GDM1 (cell line): ENCODE measurements at places on chromosomes 7 and 10.

DNA sequence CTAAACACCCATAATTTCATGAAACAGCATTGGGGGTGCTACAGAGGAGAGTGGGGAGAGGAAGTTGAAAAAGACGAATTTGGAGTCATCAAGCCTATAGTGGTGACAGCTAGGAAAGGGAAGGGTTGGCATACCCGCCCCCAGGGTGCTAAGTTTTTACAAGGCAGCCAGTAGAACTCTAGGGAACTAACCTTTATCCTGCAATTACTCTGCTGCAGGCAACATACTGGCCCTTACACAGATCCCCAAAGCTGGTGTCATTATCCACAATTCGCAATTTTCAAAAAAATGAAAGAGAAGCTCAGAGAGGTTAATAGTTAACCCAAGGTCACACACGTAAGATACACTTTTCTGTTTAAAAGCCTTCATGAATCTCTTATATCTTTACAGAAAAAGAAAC, 14.2 kb upstream of the SLC35B4 start:
- no peak for DNase-seq

GRCh38 chr7:71290452-71290851, 158.5 kb downstream of the GALNT17 start:
- DNase-seq, result no peak

- no peak for DNase-seq
Measured at GRCh38 chr7:99126921-99127553, 16.9 kb downstream of the SMURF1 start.

- no peak for DNase-seq
Measured at GRCh38 chr7:156184164-156184563, 371.9 kb upstream of the SHH start.

GRCh38 chr10:83994325-83994724, 145.0 kb upstream of the GHITM start:
- no peak for DNase-seq

- DNase-seq, result no peak
Measured at GRCh38 chr7:82530361-82530760, 86.8 kb upstream of the CACNA2D1 start.

- DNase-seq, result no peak
Measured at GRCh38 chr10:74662635-74663034, 163.8 kb upstream of the KAT6B start.

DNA sequence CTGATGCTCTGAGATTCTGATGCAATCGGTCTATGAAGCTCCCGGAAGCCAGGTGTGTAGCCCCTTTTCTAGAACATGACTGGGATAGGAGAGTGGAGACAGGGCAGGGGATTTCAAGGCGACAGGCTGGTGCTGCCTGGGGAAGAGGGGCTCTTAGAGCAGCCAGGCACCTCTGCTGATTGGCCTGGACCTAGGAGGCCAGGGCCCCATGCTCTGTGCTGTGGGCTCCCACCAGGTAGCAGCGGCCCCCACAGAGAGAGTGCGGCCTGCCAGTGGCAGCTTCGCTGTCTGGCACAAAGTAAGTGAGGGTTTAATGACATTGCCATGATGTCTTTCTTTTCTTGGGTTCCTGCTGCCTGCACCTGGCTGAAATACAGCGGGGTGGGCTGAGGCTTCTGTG, 99.4 kb upstream of the PODXL start:
- no peak for DNase-seq

GRCh38 chr7:10537764-10538163, 435.9 kb upstream of the PHF14 start:
- no peak for DNase-seq

DNA sequence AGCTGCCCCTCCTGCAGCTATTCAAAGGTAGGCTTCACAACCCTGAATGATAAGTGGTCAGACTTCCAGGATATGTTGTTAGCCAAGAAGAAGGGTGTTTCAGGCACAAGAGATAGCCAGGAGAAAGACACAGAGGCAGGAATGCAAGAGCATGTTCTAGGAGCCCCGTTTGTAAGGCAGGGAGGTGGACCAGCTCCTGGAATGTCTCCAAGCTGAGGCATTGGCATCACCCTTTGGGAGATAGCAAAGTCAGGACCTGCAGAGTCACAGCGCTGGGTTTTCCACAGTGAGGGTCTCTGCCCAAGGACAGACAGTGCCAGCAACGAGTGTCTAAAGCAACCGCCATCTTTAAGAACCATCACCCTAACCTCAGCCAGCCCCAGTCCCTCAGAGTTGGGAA, 484.5 kb upstream of the ZMIZ1 start:
- DNase-seq, result no peak

DNA sequence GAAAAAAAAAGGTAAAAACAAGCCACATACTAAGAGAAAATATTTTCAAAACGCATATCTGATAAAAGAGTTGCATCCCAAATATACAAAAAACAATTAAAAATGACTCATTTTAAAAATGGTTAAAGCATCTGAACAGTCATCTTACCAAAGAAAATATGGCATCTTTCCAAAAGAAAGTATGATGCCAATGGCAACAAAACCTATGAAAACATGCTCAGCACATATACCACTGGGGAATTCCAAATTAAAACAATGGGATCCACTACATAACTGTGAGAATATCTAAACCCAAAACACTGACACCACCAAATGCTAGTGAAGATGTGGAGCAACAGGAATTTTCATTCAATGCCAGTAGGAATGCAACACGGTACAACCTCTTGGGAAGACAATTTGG, 39.3 kb downstream of the VSTM2A start:
- no peak for DNase-seq

DNA sequence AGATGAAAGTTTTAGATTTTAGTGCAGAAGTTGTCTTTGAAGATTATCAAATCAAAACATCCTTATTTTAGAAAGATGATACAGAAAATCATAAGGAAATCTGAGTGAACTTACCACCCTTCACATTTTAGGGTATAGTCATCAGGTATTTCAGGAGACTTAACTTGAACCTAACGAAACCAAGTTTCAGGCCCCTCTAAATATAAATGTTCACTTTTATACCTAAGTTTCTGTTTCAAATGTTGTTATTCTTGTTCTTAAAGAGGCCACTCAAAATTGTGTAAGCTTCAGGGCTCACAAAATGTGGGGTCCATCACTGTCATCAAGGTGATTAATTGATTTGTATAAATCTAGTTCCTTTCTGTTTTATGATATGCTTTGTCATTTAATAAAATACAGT, 216.2 kb downstream of the KIAA1217 start:
- no peak for DNase-seq

DNA sequence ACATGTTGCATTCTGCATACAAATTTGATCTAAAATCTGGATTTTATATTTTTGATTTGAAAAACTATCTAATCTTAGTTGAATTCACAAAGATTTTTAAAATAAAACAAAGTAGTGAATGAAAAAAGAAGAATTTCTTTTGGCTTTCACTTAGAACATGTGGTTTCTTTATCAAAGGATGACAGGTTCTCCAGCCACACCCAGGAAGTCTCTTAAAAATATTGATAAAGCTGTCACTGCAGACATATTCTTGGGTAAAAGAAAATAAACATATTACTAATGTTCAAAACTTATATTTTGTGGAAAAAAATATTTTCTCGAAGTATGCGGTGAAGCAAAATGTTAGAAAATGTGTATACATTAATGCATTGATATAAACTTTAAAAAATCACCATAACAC, 44.3 kb downstream of the ARL4A start:
- DNase-seq, result no peak

GRCh38 chr10:104036069-104036384, 49.7 kb downstream of the COL17A1 start:
- no peak for DNase-seq

GRCh38 chr10:50577681-50578350, 45.9 kb downstream of the SGMS1 start:
- peak; percentile 50 for DNase-seq

GRCh38 chr10:22086730-22087401, 83.3 kb upstream of the DNAJC1 start:
- DNase-seq, result no peak

GRCh38 chr10:123413353-123413752, 252.8 kb upstream of the GPR26 start:
- DNase-seq, result no peak

DNA sequence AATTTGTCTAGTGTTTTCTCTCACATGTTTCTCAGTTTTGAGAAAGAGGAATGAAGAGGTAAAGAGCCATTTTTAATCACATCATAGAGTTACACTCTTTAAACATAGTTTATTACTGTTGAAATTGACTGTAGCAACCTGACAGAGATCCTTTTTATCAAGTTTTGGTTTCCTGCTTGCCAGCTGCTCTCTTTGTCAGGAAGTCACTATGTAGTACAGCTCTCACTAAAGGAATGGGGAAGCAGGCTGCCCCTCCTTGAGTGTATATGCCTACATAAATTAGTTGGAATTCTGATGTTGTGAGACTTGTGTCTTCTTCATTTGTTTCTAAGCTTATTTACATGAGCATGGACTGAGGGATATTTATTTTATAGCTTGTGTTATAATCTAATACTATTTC, 1274.0 kb upstream of the CELF2 start:
- DNase-seq, result peak; percentile 3

- DNase-seq, result peak; percentile 71
Measured at GRCh38 chr7:584122-584465, 64.4 kb upstream of the PDGFA start.

GRCh38 chr10:91996266-91996665, 72.7 kb downstream of the BTAF1 start:
- no peak for DNase-seq

DNA sequence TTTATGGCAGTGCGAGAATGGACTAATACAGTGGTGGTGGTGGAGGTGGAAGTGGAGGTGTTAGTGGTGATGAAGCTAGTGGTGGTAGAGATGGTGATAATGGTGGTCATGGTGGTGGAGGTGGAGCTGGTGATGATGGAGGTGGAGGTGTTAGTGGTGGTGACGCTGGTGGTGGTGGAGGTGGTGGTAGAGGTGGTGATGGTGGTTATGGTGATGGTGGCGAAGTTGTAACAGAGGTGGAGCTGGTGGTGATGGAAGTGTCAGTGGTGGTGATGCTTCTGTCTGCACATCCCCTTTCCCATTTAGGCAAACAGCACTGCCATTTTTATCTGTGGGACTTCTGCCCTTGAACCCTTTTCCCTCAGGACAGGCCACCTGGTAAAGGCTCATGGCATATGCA, 7.4 kb upstream of the PTPRN2 start:
- DNase-seq, result no peak

- DNase-seq, result no peak
Measured at GRCh38 chr7:83141927-83142326, 20.8 kb downstream of the PCLO start.

DNA sequence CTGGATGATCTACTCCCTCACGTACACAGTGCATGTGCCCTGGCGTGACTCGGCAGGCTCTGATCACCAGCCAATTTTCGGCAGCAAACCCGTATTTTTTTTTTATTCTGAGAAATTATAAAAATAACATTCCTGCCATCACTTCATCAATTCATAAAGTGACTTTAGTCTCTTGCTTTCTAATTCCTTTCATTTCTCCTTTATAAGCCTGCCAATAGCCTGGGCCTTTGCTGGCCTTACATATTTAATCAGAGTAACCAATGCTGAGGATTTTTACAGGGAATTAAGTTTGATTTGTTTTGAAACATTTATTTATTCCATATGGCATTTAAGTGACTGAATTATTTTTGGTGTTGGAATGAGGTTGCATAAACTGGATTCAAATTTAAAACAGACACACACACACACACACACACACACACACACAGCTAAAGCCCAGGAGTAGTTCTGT, 140.8 kb downstream of the ETV1 start:
- no peak for DNase-seq

DNA sequence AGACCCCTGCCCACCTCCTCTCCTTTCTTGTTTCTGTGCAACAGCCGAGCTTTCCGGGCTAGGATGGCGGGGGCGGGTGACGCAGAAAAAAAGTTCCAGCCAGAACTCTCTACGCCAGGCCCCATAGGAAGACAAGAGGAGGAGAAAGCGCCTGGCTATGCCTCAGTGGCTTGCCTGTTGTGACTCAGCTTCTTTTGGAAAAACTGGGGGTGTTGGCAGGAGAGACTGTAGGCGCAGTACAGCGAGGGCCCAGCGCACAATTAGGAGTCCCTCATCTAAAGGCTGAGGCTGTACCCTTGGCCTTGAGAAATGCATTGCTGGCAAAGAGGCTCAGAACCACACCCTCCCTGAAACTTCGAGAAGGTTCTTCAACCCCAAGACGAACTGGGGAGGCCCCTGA, 28.0 kb upstream of the KPNA7 start:
- no peak for DNase-seq

DNA sequence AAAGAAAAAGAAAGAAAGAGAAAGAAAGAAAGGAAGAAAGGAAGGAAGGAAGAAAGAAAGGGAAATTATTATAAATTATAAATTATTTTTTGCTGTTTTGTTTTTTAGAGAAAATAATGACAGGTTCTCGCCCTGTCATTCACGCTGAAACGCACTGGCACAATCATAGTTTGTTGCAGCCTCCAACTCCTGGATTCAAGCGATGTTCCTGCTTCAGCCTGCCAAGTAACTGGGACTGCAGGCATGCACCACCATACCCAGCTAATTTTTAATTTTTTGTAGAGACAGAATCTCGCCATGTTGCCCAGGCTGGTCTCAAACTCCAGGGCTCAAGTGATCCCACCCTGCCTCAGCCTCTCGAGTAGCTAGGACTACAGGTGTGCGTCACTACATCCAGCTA, 21.6 kb downstream of the MMD2 start:
- DNase-seq, result no peak

GRCh38 chr7:37320848-37321468, 127.7 kb downstream of the ELMO1 start:
- no peak for DNase-seq
